GM03348 (cell line): ENCODE measurements at places on chromosomes 13 and 19.

DNA sequence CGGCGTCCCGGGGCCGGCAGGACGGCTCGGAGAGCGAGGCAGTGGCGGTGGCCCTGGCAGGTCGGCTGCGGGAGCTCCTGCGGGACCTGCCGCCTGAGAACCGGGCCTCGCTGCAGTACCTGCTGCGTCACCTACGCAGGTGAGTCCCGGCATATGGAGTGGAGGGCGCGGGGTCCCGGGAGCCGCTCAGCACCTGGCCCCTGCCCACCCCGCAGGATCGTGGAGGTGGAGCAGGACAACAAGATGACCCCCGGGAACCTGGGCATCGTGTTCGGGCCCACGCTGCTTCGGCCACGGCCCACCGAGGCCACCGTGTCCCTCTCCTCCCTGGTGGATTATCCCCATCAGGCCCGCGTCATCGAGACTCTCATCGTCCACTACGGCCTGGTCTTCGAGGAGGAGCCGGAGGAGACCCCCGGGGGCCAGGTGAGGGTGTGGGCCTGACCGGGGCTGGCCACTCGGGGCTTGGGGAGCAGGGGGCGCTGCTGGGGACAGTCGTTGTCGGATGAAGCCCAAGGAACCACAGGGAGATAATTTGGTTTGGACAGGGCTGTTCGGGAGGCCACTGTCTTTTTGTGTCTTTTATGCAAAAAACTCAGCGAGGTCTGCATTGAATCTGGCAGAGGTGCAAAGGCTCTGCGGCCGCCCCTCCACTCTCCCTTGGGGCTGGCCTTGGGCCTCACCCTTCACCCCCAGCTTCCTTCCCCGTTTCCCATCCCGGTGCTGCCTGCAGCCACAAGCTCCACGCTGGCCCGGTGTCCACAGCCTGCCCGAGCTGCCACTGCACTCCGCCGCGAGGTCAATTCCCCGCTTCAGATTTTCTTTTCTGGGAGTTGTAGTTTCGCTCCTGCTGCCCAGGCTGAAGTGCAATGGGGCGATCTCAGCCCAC lies 12.0 kb downstream of the POLR2E start:
- DNase-seq, result no peak

GRCh38 chr13:76715621-76716020 lies 170.6 kb downstream of the KCTD12 start:
- peak; percentile 31 for DNase-seq

DNA sequence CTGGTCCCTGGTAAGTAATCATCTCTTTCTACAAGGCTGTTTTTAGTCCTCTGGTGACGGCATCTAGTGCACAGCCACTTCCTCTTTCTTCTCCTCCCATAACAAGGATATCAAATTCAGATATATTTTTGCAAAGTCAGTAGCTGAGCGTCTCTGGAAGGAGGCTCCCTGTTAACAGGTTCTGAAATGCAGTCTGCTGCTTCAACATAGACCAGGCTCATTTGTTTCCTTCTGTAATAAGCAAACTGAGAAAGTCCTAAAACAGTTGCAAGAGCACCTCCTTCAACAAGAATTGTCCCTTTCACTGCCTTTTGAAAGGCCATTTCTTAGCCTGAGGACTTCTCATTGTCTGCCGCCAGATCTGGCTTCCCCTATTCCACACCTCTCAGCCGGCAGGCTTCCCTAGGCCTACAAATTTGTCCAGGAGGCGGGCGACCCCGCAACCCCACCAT lies 7.4 kb upstream of the ZSCAN5A start:
- DNase-seq, result no peak

DNA sequence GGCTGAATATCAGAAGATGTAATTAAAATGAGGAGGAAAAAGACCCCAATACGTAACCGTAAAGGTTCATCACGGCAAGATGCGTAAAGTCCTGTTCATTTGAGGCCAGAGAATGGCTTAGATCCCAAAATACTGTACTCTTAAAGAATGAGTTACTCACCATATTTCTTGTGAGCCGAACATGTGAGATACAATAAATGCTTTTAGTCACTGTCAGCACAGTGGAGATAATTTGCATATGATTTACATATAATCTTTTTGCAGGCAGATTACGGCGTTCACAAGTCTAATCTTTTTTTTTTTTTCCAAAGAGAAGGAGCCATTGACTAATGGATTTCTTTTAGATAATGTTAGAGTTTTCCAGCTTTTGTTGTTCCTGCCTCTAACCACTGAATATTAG lies 28.4 kb downstream of the AMER2 start:
- no peak for DNase-seq

DNA sequence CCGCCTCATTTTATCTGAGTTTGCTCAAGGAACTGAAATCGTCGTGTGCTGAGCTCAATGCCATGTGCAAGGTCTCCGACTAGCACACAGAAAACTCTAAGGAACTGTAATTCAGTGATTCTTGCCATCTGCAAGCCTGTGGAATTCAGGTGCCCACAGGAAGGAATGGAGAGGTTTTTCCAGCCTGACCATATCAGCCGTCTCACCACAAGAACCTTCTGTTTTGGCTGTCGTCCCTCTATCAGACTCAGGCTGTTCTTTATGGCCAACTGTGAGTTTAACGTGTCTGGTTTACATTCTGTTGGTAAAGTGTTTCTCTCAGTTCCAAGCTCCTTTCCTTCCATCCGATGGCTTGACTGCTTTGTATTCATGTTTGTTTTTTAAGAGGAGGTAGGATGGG lies 293.5 kb downstream of the SPRY2 start:
- no peak for DNase-seq

DNA sequence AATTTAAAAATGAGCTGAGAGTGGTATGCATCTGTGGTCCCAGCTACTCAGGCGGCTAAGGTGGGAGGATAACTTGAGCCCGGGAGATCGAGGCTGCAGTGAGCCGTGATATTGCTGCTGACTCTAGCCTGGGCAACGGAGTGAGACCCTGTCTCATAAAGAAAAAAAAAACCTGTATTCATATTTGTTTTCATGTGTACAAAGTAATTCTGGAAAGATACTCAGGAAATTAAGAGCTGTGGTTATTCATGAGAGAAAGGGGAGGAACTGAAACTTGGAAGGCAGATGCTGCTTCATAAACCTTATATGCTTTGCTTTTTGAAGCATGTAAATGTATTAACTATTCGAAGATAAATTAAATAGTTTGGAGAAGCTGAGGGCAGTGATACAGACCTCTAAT lies 8.8 kb upstream of the RLN3 start:
- DNase-seq, result no peak

GRCh38 chr13:74110053-74110452 lies 24.2 kb downstream of the KLF12 start:
- DNase-seq, result no peak

- peak; percentile 78 for DNase-seq
These were observed 103.4 kb upstream of the POSTN start for GRCh38 chr13:37701972-37702371.

DNA sequence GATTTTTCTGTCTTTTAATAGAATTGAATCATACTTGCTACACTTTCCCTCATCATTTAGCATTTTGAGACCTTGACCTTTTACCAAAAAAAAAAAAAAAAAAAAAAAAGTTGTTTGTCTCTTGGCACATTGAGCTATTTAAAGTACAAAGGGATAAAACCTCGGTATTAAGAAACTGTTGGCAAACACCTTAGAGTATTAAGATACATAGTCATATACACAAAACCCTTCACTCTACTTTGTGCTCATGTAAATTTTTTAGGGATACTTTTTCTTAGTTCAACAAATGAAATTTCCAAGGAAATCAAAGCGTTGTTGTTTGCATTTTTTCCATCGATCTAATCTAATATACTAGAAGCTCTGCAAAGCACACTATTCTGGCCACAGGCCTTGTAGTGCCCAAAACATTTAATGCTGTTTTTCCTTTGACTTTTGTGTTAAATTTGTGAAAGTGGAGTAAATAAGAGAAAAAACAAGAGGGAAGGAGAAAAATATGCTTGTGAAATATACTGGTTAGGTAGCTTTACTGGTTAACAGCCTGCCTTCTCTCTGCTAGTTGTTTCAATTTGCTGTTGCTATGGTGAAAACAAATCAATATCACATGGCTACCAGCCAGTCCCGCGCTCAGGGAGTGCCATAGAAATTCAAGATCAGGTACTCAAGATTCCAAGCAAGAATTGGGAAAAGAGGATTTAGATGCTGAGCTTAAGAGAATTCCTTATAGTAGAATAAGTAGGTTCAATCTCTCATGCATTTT lies 2.6 kb downstream of the MBNL2 start:
- DNase-seq, result peak; percentile 23

DNA sequence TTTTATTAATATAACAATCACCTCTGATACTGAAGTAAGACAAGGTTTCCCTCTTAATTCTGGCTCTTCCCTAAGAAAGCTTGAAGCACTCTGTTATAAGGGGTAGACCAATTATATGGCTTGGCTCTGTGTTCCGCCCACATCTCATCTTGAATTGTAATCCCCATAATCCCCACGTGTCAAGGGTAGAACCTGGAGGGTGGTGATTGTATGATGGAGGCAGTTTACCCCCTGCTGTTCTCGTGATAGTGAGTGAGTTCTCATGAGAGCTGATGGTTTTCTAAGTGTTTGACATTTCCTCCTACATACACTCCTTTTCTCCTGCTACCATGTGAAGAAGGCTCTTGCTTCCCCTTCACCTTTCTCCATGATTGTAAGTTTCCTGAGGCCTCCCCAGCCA lies 363.8 kb upstream of the PCDH20 start:
- DNase-seq, result no peak

GRCh38 chr13:106568299-106569003 lies 514 bp upstream of the ARGLU1 start:
- DNase-seq, result no peak

GRCh38 chr19:12884926-12885748 lies 1.9 kb downstream of the KLF1 start:
- peak; percentile 83 for DNase-seq
